Ascending aorta (tissue), 2 donors: ENCODE measurements at places on chromosomes 6 and 20.

- peak; percentile 68 for DNase-seq
These were observed 9.9 kb upstream of the RFPL4B start for GRCh38 chr6:112337209-112337638.

GRCh38 chr6:84421031-84421430, 193.6 kb upstream of the CEP162 start:
- DNase-seq: no peak

- no peak for DNase-seq
These were observed 179.8 kb downstream of the TASP1 start for GRCh38 chr20:13458860-13459451.

DNA sequence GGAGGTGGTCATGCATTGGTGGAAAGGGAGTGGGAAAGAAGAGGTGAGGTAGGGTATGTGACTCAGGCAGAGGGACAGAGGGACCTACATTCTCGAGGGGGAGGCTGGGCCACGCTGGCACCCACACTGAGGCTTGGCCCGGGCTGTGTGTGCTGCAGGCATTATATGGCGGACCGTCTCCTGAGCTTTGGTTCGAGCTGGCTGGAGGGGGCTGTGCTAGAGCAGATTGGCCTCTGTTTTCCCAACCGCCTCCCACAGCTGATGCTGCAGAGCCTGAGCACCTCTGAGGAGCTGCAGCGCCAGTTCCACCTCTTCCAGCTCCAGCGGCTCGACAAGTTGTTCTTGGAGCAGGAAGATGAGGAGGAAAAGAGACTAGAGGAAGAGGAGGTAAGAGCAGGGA, 23.4 kb downstream of the DNPH1 start:
- no peak for DNase-seq

GRCh38 chr20:3250091-3250504, 11.1 kb upstream of the SLC4A11 start:
- no peak for DNase-seq

GRCh38 chr6:23036406-23036983, 467.1 kb downstream of the HDGFL1 start:
- DNase-seq: no peak

DNA sequence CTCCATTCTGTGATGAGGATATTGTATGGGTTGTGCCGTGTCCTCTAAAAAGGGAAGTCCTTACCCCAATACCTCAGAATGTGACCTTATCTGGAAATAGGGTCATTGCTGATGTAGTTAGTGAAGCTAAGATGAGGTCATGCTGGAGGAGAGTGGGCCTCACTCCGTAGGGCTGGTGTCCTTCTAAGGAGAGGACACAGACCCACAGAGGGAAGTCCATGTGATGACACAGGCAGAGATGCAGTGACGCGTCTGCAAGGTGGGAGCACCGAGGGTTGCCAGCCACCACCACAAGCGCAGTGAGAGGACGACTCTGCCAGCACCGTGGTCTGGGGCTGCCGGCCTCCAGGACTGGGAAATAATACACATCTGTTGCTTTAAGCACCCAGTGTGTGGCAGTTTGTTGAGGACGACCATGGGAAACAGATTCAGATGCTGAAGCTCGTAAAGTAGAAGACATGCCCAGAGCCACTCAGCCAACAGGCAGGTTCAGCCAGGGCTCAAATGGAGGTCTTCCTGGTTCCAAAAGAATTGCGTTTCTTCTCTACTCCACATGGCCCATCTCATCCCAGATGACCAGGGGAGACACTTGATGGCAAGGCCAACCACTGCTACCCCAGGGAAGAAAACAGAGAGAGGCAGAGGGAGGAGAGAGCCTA, 59.2 kb upstream of the DUSP22 start:
- no peak for DNase-seq

DNA sequence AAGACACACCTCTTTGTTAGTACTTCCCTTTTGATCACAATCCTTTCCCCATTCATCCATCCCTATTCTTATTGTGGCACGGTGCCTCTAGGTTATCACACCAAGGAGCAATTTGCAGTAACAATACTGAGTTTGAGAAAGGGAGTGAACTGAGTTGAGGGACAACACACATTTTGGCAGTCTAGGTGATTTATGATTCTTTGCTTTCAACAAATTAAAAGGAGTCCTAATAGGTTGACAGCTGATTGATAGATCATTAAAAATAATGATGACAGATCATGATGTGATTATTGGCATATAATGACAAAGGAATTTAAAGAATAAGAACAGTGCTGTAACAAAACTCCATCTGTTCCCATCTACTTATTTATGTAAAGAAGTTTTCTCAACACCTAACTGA, 36.7 kb downstream of the IMPG1 start:
- no peak for DNase-seq

DNA sequence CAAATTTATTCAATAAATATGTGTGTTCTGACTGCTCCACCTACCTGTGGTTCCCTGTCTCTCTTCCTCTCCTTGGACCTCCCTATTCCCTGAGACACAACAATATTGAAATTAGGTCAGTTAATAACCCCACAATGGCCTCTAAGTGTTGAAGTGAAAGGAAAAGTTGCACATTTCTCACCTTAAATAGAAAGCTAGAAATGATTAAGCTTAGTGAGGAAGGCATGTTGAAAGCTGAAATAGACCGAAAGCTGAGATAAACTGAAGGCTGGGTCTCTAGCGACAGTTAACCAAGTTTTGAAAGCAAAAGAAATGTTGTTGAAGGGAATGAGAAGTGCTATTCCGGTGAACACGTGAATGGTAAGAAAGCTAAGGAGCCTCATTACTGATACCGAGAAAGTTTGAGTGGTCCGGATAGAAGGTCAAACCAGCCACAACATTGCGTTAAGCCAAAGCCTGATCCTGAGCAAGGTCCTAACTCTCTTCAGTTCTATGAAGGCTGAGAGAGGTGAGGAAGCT, 34.1 kb downstream of the UST start:
- no peak for DNase-seq

DNA sequence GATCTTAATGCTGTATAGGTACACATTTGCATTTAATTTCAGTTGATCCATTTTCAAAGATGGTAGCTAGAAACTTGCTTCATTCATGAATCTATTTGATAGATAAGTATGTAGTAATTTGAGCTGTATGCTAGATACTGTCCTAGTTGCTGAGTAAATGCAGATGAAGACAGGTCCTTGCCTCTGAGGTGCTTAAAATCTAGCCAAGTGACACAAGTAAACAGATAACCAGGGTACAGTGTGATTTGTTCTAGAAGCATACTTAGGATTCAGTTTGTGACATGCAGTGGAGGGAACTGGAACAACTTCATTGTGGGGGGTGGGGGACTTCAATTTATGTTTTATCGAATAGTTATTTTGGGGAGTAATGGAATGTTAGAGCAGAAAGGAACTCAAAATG, 9.2 kb downstream of the CHMP4B start:
- no peak for DNase-seq

- DNase-seq: no peak
These were observed 105.0 kb downstream of the FIG4 start for GRCh38 chr6:109795994-109796555.

DNA sequence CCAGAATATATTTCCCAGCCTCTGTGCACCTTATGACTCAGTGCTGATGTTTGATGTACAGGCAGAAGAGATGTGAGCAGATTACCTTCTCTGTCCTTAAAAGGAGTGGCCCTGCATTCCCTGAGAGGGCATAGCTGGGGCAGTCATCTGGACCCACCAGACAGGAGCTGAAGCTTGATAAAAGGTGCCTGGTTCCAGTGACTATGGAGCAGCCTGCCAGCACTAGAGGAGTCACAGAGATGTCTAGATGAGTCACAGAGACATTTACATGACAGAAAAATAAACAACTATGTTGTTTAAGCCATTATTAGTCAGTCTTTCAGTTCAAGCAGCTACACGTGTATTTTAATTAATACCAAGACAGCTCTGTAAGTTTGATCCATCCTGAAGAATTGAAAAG, 237.1 kb upstream of the MOCS1 start:
- DNase-seq: no peak

DNA sequence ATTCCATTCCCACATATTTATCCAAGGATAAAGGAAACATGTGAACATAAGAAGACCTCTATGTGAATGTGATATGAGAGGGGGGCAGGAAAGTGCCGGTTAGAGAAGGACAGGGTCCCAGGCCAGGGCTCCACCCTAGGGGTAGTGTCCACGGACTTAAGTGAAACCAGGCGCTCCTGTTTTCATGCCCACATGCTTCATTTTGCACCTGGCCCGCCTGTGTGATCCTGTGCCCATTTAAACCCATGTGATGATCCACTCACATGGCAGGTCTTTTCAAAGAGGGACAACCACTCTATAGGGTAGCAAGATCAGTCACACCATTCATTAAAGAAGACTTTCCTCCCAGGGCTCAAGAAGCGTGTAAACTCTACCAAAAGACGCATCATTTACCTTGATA, 865.3 kb upstream of the GJE1 start:
- DNase-seq: no peak

- no peak for DNase-seq
These were observed 1.7 kb upstream of the NKX2-4 start for GRCh38 chr20:21399005-21399475.

DNA sequence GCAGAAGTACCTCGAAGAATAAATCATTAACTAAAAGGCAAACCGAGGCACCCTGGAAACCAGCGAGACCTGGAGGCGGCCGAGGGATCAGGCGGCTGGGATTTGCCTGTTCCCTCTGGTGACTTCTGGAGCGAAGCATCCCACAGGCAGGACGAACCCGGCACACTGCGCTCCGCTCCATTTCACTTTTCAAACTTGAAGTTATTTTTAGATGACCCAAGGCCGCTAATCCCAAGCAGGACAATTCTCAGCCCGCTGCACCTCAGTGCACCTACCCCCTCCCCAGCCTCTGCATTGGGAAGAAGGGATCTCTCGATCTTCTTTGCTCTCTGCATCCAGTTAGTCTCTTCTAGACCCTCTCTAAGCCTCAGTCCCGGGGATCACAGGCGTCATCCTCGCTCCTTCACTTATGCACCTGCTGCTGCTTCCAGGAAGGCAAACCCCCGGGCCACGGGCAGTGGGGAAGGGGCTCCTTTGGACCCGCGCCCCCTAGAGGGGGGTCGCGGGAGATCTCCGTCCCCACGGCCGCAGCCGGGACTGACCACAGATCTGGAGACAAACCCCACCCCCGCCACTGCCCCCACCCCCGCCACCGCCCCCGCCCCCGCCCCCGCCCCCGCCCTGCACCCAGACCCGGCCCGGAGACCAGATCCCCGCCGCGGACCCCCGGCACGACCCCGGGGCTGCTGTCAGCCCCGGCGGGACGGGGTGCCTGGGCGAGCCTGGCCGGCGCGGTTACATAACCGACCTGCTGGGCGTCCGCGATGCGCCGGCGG, 636 bp downstream of the RCAN2 start:
- DNase-seq: no peak

- no peak for DNase-seq
These were observed 63.9 kb downstream of the KCNS1 start for GRCh38 chr20:45037050-45037449.

- DNase-seq: no peak
These were observed 183.1 kb downstream of the MOXD1 start for GRCh38 chr6:132218059-132218696.

DNA sequence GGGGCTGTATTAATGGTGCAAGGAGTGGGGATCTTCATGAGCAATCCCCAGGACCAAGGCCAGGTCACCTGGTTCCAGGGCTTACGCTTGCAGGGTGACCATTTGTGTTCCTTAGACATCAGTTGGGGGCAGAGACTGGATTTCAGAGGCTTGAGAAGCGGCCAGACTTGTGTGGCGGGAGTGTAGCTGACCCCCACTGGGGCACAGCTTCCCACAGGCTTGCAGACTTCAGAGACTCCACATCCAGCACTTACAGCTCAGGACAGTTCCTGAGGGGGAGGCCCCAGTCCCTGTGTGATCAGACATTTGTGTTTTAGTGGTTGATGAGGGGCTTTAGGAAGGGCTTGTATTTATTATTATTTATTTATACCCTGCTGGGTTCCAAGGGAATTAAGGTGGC, 15.3 kb downstream of the TJAP1 start:
- DNase-seq: no peak

- DNase-seq: no peak
These were observed 1.1 kb downstream of the EPB41L1 start for GRCh38 chr20:36155629-36155971.

DNA sequence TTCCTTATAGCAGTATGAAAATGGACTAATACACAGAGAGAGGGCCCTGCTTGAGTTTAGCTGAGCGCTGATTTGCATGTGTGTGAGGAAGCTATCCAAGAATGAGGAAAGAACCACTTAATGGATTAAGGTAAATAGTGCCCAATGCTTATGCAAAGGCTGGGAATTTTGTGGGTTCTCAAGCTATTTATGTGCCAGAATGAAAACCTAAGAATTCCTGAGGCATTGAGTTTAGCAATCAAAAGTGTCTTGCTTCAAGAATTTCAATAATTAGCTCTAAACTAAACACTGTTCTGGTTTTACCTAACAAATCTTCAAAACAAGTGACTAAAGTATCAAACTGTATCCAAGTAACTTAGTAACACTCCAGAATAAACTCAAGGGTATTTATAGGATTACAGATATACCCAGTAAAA, 7.0 kb upstream of the OR14J1 start:
- no peak for DNase-seq

DNA sequence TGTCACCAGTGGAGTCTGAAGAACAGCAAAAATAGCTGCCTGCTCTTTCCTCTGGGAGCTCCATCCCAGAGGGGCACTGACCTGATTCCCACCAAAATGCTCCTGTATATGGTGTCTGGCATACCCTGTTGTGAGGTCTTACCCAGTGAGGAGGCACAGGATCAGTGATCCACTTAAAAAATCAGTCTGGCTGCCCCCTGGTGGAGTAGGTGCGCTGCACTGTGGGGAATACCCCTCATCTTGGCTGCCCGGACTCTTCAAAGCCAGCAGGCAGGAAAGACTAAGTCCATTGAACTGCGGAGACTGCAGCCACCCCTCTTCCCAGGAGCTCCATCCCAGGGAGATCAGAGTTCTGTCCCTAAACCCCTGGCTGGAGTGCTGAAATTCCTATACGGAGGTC, 230.9 kb upstream of the HTR1E start:
- no peak for DNase-seq

DNA sequence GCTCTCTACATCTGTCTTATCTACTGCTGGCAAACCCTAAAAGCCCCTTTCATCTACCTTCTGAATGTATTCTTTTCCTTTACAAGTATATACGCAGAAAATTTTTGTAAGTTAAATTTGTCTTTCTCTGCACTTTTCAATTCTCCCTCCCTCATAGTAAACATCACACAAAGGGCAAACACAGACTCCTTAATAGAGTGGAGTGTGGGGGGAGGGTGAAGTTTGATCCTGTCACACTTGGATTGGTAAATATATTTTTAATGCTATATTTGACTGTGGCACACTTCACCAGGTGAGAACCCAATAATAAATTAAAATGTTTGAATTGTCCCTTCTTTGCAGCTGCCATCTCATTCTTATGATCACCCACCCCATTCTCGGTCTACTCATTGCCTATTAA, 33.2 kb upstream of the PAQR8 start:
- no peak for DNase-seq

DNA sequence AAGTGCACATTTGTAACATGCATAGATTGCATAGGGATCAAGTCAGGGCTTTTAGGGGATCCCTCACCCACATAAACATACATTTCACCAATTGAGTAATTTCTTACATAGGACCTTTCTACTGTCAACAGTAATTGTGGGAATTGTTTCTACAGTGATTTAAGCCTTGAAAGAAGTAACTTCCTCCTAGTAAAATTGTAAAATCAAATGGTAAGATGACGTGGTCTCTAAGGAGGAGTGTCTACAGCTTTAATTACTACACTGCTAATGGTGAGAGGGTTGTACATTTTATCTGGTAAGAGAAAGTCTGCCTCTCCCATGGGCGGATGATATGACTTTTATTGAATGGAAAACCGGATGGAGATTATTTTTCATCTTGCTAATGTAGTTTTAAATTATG, 98.0 kb downstream of the RPP40 start:
- no peak for DNase-seq
